ENCODE measurements at places on chromosomes 16 and 17. TPM values are rescaled to one million over a fixed set of nuclear protein-coding genes. Genes with fewer than 3 reads are reported as not detected.
A peak's percentile ranks its signal among the peaks of the same experiment; 100 is the strongest.

DNA sequence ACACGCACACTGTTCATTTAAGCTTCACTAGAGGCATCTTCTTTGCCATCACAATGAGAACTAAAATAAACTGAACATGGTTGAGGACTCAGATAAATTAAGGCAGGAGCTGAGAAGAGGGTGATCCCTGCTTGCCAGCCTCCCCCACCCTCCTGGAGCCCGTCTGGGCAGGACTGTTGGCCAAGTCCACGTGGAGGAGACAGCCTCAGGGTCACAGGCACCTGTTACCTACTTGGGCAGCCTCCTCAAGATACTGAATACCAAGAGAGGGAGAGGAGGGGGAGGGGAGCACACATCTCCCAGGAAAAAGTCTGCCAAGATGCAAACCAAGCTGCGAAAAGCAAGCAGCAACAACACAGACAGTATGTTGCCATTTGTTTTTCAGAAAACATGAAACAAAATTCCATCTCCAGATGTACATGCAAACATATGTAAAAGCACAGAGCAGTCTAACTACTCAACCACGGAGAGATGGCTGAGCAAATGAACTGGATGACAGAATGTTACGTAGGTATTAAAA is 67.4 kb downstream of the SLC39A11 start:
- H3K36me3 ChIP-seq = peaks cover 1% of the 10 kb centered on the region
- no peaks in the 10 kb centered on the region for H3K4me1 ChIP-seq
- H3K4me3 ChIP-seq = no peak overlapping the region

DNA sequence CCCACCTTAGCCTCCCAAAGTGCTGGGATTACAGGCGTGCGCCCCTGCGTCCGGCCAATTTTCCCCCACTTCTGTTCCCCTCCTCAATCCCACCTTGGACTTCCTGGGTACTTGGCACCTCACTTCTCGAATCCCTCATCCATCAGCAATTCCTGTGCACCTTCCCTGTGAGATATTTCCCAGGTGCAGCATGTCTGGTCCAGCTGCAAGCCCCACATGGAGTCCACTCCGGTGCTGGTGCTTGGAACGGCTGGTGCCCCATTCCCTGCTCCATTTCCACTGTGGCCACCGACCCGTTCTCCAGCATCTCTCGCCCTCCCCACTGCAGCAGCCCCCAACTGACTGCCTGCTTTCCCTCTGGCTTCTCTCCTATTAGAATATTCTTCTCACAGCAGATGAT is 35.3 kb downstream of the NOL11 start:
- peaks cover 34% of the 10 kb centered on the region for H3K36me3 ChIP-seq
- DNase-seq = no peak
- no peaks in the 10 kb centered on the region for H3K27me3 ChIP-seq
- H3K27ac ChIP-seq = no peak overlapping the region
- no peaks in the 10 kb centered on the region for H3K4me1 ChIP-seq

DNA sequence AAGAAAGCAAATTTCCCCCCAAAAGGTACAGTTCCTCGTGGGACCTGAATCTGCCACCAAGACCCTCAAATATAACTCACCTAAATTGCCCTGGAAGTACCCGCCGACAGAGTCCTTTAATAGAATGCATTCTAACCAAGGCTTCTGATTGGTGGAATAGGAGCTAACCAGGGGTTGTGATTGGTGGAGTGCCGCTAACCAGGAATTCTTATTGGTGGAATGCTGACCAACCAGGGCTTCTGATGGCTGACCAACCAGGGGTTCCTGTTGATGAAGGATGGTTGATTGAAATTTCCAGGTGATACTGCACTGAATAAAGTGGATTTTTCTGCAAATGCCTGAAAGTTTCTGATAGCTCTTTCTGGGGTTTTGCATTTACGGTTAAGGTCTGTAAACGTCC is 6.5 kb downstream of the TFAP4 start:
- no peak overlapping the region for H3K4me3 ChIP-seq
- DNase-seq = no peak
- no peaks in the 10 kb centered on the region for H3K27me3 ChIP-seq
- no peak overlapping the region for H3K27ac ChIP-seq

MKS1 gene
- 20.1 TPM for total RNA-seq

GRCh38 chr17:82037092-82037888 is at the start of gene DCXR:
Gene DCXR (minus strand): TSS chr17:82037697. CDS start chr17:82037682, 15 bp downstream.
- peak within 1 kb of the TSS; percentile 97 for H3K27ac ChIP-seq
- H3K27me3 ChIP-seq = peaks cover 4% of the 10 kb centered on the region
- H3K36me3 ChIP-seq = no peaks in the 10 kb centered on the region
- DNase-seq = peak; percentile 98

GPR142 gene
- not detected for total RNA-seq

DNA sequence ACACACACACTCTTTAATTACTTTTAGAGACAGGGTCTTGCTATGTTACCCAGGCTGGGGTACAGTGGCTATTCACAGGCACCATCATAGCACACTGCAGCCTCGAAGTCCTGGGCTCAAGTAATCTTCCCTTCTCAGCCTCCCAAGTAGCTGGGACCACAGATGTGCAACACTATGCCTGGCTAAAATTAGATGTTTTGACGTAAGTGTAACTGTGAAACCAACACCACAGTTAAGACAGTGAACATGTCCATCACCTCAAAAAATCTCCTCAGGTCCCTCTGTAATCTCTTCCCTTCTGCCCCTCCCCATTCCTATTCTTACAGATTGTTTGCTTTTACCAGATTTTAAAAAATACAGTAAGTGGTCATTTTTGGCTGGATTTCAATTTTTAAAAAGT is 66.7 kb downstream of the RPGRIP1L start:
- no peaks in the 10 kb centered on the region for H3K36me3 ChIP-seq
- H3K27ac ChIP-seq = no peak overlapping the region
- no peak overlapping the region for H3K4me3 ChIP-seq
- no peaks in the 10 kb centered on the region for H3K4me1 ChIP-seq
- DNase-seq = no peak

SRL gene
- total RNA-seq = 1.4 TPM

GRCh38 chr16:87375426-87376135 is 8.0 kb downstream of the FBXO31 start:
- H3K27me3 ChIP-seq = no peaks in the 10 kb centered on the region
- peak; percentile 27 for DNase-seq
- H3K4me1 ChIP-seq = peaks cover 23% of the 10 kb centered on the region
- H3K4me3 ChIP-seq = no peak overlapping the region
- H3K27ac ChIP-seq = no peak overlapping the region

GRCh38 chr17:59752446-59752845 is 45.0 kb downstream of the VMP1 start:
- H3K4me1 ChIP-seq = peaks cover 31% of the 10 kb centered on the region
- H3K27me3 ChIP-seq = no peaks in the 10 kb centered on the region
- no peaks in the 10 kb centered on the region for H3K36me3 ChIP-seq
- DNase-seq = no peak

- DNase-seq = no peak
- no peaks in the 10 kb centered on the region for H3K4me1 ChIP-seq
- H3K27me3 ChIP-seq = no peaks in the 10 kb centered on the region
These were observed 197.2 kb downstream of the RGS9 start for GRCh38 chr17:65334406-65334805.

- H3K4me3 ChIP-seq = no peak overlapping the region
- peaks cover 32% of the 10 kb centered on the region for H3K36me3 ChIP-seq
- no peaks in the 10 kb centered on the region for H3K27me3 ChIP-seq
- DNase-seq = no peak
These were observed 11.2 kb downstream of the TFAP4 start for GRCh38 chr16:4261557-4262172.

RAB40C gene
- 40.1 TPM for total RNA-seq

GRCh38 chr16:88807142-88807625 is 3.6 kb downstream of the CDT1 start:
- H3K27me3 ChIP-seq = no peaks in the 10 kb centered on the region
- peaks cover 14% of the 10 kb centered on the region for H3K36me3 ChIP-seq
- no peak overlapping the region for H3K27ac ChIP-seq
- H3K4me1 ChIP-seq = peaks cover 38% of the 10 kb centered on the region

ADAM11 gene
- total RNA-seq = 0.41 TPM

PLLP gene
- 77.5 TPM for total RNA-seq

DNA sequence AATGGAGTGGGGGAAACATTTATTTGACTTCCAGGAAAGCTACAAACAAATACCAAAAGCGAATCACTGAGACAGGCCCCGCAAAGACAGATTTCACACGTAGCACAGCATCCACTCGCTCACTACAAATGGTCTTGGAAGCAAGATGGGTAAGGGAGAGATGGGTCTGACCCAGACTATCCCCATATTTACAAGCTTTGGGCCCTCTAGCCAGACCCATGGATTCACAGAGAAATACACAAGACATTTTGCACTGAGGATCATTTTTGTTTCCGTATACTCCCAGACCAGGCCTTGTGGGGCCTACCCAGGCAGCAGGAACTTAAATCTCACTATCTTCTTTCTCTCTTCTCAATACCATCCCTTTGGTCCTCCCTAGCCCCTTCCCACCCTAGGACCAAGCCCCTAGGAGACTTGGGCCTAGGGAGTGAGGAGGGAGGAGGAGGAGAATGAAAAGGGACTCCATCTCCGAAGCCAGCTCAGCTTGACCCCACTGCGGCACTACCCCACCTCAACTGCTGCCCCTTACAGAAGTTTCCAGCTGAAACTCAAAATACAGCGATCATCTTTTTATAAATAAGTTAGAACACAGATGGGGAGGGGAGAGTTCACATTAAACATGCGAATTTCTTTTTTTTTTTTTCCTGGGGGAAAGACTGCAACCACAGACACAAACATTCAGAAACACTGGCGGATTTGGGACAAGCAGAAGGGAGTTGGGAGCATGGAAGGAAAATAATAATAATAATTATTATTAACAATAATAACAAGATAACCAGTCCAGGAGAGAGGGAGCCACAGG is 1.4 kb upstream of the HOXB3 start:
- peaks cover 36% of the 10 kb centered on the region for H3K4me1 ChIP-seq
- DNase-seq = no peak
- H3K36me3 ChIP-seq = peaks cover 5% of the 10 kb centered on the region
- peak overlapping the region; percentile 63 for H3K4me3 ChIP-seq
- peak overlapping the region; percentile 81 for H3K27ac ChIP-seq

TELO2 gene
- total RNA-seq = 27.5 TPM

KCNJ12 gene
- total RNA-seq = 1.9 TPM

SOX9 gene
- total RNA-seq = 4.3 TPM

SPN gene
- total RNA-seq = 109 TPM

DNA sequence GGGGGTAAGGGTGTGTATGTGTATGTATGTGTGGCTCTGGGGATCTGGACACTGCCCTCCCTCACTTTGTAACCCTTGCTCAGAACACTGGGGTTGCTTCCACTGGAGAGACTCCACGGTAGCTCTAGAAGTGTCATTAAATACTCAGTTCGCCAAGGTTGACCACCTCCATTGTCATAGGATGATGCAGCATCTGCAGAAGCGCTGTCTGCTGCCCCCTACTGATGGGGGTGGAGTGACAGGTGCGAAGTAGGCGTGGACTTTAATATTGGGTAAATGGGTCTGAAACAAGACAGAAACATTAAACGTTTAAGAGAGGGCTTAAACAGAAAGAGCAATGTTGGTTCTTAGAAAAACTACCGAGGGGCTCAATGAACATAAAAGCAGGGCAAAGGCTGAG is 35.5 kb upstream of the STAC2 start:
- H3K27me3 ChIP-seq = no peaks in the 10 kb centered on the region
- no peak overlapping the region for H3K4me3 ChIP-seq
- DNase-seq = no peak
- H3K4me1 ChIP-seq = no peaks in the 10 kb centered on the region

- peaks cover under 1% of the 10 kb centered on the region for H3K4me1 ChIP-seq
- no peak overlapping the region for H3K4me3 ChIP-seq
- H3K27me3 ChIP-seq = no peaks in the 10 kb centered on the region
- H3K36me3 ChIP-seq = no peaks in the 10 kb centered on the region
These were observed 48.0 kb downstream of the GLG1 start for GRCh38 chr16:74558873-74559272.

- no peaks in the 10 kb centered on the region for H3K36me3 ChIP-seq
- no peak overlapping the region for H3K4me3 ChIP-seq
- no peaks in the 10 kb centered on the region for H3K27me3 ChIP-seq
- H3K27ac ChIP-seq = no peak overlapping the region
- DNase-seq = no peak
- no peaks in the 10 kb centered on the region for H3K4me1 ChIP-seq
These were observed 210.4 kb upstream of the N4BP1 start for GRCh38 chr16:48820379-48820778.

SHISA9 gene
- not detected for total RNA-seq

GRCh38 chr16:54070789-54071343 is 215.7 kb downstream of the IRX3 start:
- no peak overlapping the region for H3K27ac ChIP-seq
- DNase-seq = no peak
- no peaks in the 10 kb centered on the region for H3K4me1 ChIP-seq
- H3K27me3 ChIP-seq = no peaks in the 10 kb centered on the region
- H3K36me3 ChIP-seq = no peaks in the 10 kb centered on the region
- H3K4me3 ChIP-seq = no peak overlapping the region

DNA sequence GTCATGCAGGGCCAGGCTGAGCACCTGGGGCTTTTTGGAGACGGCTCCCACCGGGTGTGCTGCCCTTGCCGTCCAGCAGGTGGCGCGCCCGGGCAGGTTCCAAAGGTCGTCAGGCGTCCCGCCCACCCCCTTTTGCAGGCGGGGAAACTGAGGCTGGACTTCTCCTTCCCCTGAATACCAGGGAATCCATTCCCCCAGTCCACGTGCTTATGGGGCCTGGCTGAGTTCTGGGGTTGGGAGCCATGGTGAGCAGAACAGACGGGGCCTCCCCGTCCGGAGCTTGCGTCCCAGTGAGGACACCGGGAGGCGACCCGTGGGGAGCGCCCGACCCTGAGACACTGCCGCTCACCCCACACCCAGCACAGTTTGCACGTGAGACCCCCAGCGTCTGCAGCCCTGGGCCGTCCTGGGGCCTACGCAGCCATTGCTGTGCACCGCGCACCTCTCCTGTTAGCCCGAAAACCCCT is 51.8 kb upstream of the JPH3 start:
- DNase-seq = peak; percentile 67
- H3K27me3 ChIP-seq = peaks cover 6% of the 10 kb centered on the region
- no peaks in the 10 kb centered on the region for H3K36me3 ChIP-seq
- H3K4me1 ChIP-seq = no peaks in the 10 kb centered on the region
- no peak overlapping the region for H3K4me3 ChIP-seq

GRCh38 chr16:68356249-68356918 is 45.6 kb downstream of the PRMT7 start:
- DNase-seq = no peak
- peaks cover 13% of the 10 kb centered on the region for H3K4me1 ChIP-seq
- H3K27ac ChIP-seq = no peak overlapping the region
- no peaks in the 10 kb centered on the region for H3K27me3 ChIP-seq

GRCh38 chr17:82840431-82840831 is 609 bp upstream of the ZNF750 start:
- H3K4me3 ChIP-seq = no peak overlapping the region
- H3K36me3 ChIP-seq = no peaks in the 10 kb centered on the region
- H3K27ac ChIP-seq = no peak overlapping the region
- DNase-seq = no peak
- H3K4me1 ChIP-seq = peaks cover 20% of the 10 kb centered on the region
- H3K27me3 ChIP-seq = no peaks in the 10 kb centered on the region

CXCL16 gene
- total RNA-seq = 249 TPM

LIG3 gene
- 26.6 TPM for total RNA-seq

HID1 gene
- total RNA-seq = 28.6 TPM
